Uterine smooth muscle cell (primary cell): ENCODE measurements at places on chromosomes 4 and X. TPM values are rescaled to one million over a fixed set of nuclear protein-coding genes. Genes with fewer than 3 reads are reported as not detected.

SCOC gene
- 66.4 and 67.1 TPM in 2 replicates for total RNA-seq

HS3ST1 gene
- total RNA-seq: under 0.01 TPM in 1 of 2 replicates, not detected in the other

UGT2B17 gene
- total RNA-seq: not detected in 2 replicates

ANOS1 gene
- total RNA-seq: 7.9 and 12.5 TPM in 2 replicates

ADH1B gene
- total RNA-seq: 0.25 and 0.33 TPM in 2 replicates

NRK gene
- 0.37 and 1.3 TPM in 2 replicates for total RNA-seq

RNF150 gene
- 1.3 and 2.2 TPM in 2 replicates for total RNA-seq

NXF2B gene
- not detected in 2 replicates for total RNA-seq
